Stimulated activated CD4-positive, alpha-beta T cell treated with anti-CD3 and anti-CD28 coated beads, Interleukin-4, amount 100 ng/mL, for 24 hours (primary cell): ENCODE measurements at places on chromosomes 11 and 22.

GRCh38 chr11:68200639-68201038, 12.5 kb downstream of the KMT5B start:
- no peak for DNase-seq

DNA sequence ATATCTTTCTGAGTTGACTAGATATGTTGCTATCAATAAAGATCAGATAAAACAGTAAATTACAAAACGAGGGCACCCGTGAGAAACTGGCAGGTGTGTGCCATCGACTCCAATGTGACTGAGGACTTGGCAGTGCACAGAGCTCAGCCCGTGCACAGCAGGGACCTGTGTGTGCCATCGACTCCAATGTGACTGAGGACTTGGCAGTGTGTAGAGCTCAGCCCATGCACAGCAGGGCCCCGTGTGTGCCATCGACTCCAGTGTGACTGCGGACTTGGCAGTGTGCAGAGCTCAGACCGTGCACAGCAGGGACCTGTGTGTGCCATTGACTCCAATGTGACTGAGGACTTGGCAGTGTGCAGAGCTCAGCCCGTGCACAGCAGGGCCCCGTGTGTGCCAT, 347.2 kb upstream of the B3GAT1 start:
- DNase-seq: no peak

GRCh38 chr22:47148956-47149728, 386.7 kb downstream of the TBC1D22A start:
- no peak for DNase-seq

GRCh38 chr11:45590743-45591142, 74.7 kb downstream of the CHST1 start:
- no peak for DNase-seq

DNA sequence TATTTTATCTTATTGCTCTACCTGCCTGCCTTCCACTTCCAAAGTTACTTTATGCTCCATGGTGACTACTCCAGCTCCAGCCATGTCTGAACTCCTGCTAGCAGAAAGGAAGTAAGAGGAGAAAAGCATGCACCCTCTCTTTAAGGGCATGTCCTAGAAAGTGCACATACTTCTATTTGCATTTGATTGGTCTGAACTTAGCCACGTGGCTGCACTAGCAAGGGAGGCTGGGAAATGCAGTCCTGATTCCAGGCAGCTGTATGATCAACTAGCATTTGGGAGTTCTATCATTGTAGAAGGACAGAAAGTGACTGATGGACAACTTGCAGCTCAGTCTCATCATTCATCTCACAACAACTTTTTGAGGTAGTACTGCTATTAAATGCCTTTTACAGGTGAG, 515.7 kb downstream of the BUD13 start:
- no peak for DNase-seq

GRCh38 chr22:39545386-39546365, 13.1 kb upstream of the RPS19BP1 start:
- peak; percentile 71 for DNase-seq

GRCh38 chr11:122637541-122637940, 18.0 kb upstream of the UBASH3B start:
- no peak for DNase-seq

- DNase-seq: no peak
Measured at GRCh38 chr11:106420048-106420665, 342.7 kb downstream of the AASDHPPT start.

GRCh38 chr11:81989093-81989492, 744.6 kb downstream of the FAM181B start:
- DNase-seq: no peak

GRCh38 chr22:46564084-46564714, 26.8 kb upstream of the CELSR1 start:
- DNase-seq: no peak

DNA sequence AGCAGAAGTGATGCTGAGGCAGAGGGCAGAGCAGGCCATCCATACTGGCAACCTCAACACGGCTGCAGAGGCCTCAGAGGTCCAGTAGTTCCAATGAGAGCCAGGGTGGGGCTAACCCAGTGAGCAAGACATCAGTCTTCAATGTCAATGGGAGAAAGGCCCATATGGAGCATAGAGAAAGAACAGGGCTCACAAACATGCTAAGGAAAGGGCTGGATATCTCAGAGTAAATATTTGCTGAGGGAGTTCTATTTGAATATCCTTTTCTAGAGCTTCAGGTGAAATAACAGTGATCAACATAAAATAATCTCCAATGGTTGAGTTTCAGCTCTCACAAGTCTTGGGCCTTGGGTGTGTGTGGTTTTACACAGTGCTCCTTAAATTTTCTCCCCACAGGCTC, 50.8 kb upstream of the CCDC90B start:
- no peak for DNase-seq

DNA sequence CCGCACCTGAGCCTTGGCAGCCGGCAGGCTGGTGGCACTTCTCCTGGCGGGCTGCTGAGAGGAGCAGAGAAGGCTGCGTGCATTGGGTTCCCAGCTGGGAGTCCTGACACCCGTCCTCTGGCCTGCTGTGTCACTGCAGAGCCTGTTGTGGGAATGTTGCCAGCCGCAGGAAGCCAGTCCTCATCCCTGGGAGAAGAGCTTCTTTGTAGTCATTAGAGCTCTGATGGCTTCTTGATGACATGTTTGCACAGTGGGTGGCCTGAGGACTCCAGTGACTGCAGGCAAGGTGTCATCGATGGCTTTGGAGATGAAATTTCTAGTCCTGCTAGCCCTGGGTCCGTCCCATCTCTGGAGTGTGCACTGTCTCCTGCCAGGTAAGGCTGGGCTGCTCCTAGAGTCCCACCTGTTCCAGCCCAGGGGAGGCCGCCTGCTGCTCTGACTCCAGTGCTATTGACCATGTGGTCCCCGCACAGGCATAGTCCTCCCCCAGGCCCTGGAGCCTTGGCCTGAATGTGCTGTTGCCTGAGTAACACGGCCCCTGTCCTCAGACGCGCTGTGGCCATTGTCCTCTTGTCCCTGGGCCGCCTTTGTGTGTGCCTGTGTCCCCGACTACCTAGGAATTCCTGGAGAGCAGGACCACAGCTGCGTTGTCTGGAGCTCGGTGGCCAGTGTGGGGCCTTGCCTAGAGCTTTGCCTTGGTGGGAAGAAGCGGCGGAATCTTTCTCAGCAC, 129.2 kb downstream of the CACNA1I start:
- no peak for DNase-seq
